Activated T-cell treated with anti-CD3 and anti-CD28 coated beads, Interleukin-2, amount 50 U/mL, for 4 hours (primary cell): ENCODE measurements at places on chromosomes 13 and 19.
A peak's percentile ranks its signal among the peaks of the same experiment; 100 is the strongest.

GRCh38 chr13:49030213-49030612 lies 54.5 kb downstream of the FNDC3A start:
- no peak for DNase-seq

DNA sequence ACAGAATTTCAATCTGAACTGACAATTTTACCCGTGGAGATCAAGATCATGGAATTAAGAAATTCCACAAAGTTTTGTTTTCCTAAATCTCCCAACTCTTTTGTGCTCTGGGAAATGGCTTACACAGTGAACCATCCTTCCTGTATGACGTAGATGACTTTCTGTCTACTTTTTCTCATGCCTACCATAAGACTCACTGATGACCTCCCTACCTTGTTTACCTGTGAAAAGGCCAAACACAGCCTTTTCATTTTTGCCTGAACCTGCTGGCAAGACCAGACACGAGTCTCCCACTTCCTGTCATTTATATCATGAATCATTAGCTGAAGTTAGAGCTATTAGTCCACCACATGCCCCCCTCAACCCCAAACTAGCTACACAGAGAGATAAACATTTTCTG lies 4.6 kb upstream of the KBTBD6 start:
- DNase-seq, result no peak

DNA sequence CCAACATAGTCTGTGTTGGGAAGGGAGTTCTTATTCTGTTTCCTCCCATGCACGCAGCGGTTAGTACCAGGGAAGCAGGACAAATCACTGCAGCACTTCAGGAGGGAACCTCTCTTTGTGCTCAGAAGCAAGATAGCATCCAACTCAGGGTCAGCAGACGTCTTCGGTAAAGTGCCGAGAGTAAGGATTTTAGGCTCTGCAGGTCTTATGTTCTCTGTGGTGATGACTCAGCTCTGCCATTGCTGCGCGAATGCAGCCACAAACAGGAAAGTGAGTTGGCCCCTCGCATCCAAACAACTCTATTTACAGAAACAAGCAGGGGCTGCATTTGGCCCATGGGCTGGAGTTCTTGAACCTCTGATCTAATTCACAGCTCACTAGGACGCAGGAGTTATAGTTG lies 122.1 kb upstream of the SPATA13 start:
- DNase-seq, result no peak

DNA sequence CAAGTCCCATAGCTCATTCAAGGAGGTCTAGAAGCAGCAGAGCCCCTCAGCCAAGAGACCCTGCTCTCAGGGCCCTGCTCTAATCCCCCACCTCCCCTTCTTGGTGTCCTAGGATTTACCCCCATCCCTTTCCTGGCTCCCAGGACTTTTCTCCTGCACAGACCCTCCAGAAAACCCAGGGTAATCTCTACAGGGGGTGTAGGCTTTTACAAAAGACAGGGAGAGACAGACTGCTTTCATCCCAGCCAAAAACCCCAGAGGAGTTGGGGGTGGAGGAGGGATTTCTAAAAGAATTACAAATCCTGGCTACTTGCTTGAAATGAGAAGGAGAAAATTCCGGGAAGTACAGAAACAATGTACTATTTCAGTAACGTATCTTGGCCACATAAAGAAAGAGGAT lies 133.3 kb downstream of the TNFSF13B start:
- no peak for DNase-seq

GRCh38 chr13:91123456-91124127 lies 223.9 kb upstream of the MIR17HG start:
- no peak for DNase-seq

- no peak for DNase-seq
Observed at GRCh38 chr19:18596752-18597157, 8.2 kb downstream of the REX1BD start.

- no peak for DNase-seq
Observed at GRCh38 chr19:55172741-55173140, 6.3 kb upstream of the DNAAF3 start.

GRCh38 chr19:10431943-10432735 lies 11.8 kb downstream of the PDE4A start:
- DNase-seq, result peak; percentile 58

GRCh38 chr13:29319451-29319850 lies 276.0 kb downstream of the SLC7A1 start:
- no peak for DNase-seq

GRCh38 chr13:113854238-113855011 lies 9.5 kb downstream of the GAS6 start:
- no peak for DNase-seq

- no peak for DNase-seq
Observed at GRCh38 chr19:42563352-42564210, 31.1 kb downstream of the CEACAM8 start.

DNA sequence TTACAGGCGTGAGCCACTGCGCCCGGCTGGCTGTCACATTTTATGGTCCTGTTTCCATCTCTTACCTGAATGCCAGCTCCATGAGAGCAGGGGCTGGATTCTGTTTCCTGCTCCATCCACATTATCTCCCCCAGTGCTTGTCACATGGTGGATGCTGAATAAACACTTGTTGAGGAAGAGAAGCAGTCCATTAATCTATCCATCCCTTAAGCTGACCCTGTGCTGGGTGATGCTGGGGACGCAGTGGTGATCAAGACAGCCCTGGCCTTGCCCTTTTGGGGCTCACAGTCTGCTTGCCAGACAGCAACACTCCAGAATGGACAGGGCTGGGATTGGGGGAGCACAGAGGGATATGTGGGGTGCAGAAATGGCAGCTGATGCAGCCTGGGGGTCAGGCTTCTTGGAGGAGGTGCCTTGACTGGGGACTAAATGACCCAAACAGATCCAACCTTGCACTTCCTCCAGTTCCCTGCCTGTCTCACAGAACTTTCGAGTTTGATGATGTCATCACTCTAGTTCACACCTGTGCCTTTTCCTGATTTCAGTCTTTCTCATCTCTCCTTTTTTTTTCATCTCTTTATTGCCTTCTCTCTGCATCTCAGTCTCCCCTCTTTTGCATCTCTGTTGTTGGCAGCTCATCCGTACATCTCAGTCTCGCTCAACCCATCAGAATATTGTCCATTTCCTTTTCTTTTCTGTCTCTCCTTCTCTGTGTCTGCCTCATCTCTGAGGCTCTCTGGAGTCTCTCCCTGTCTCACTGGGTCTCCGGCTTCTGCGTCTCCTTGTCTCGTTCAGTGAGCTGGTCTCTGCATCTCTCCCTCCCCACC lies 4.6 kb downstream of the IRF2BP1 start:
- no peak for DNase-seq

- DNase-seq, result no peak
Observed at GRCh38 chr19:28612275-28612769, 600.6 kb downstream of the UQCRFS1 start.

DNA sequence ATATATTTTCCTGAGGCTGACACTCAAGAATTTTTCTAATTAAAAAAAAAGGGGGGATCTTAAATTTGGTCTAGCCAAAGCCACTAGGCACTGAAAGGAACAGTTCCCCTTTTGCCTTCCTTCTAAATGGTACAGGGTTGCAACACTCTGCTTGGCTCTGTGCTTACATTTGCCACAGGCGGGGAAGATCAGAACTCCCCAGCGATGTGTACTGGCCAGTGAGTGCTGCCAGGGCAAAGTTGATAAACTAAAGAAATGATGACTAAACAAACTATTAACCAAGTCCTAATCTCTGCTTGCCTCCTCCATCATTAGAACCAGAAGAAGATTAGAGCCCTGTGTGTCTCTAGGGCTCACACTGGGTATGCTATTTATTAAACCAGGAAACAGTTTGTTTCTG lies 75.3 kb upstream of the SCEL start:
- DNase-seq, result no peak

- no peak for DNase-seq
Observed at GRCh38 chr13:52158629-52159158, 703 bp downstream of the NEK3 start.

DNA sequence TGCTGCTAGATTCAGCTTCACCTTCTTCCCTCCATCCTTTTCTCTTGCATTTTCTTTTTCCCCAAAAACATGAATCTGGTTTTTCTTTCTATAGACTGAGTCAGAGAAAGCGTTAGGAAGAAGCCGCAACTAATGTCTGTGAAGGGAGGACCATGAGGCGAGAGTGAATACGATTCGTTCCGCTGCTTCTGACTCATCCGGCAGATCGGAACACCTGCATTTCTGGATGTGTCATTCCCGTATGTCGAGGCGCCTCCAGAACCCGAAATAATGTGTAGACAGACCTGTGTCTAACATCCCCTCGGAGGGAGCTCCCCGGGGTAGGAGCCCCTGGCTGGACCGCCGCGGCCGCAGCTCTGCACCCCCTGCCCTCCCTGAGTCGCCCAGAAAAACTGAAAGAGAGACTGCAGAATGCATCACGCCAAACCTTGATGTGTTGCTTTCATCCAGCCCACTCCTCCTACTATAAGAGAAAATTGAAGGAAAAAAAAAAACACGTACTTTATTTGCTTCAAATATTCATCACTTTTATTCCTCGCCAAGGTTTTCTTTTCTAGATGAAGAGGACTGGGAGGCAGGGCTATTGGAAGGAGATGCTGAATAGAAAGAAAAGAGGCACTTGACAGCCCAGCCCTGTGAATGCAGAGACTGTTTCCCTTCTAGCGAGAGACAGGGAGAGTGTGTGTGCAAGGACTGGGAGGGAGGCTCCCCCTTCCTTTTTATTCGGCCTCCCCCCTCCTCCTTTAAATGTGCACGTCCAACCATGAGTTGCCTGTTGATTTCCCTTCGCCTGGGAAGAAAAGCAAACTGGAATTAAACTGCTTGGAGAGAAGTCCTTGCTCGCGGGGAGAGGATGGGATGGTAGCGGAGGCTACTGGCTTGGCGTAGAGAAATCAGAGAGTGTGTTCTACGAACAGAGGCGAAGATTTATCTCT lies 616 bp upstream of the PCDH17 start:
- no peak for DNase-seq

DNA sequence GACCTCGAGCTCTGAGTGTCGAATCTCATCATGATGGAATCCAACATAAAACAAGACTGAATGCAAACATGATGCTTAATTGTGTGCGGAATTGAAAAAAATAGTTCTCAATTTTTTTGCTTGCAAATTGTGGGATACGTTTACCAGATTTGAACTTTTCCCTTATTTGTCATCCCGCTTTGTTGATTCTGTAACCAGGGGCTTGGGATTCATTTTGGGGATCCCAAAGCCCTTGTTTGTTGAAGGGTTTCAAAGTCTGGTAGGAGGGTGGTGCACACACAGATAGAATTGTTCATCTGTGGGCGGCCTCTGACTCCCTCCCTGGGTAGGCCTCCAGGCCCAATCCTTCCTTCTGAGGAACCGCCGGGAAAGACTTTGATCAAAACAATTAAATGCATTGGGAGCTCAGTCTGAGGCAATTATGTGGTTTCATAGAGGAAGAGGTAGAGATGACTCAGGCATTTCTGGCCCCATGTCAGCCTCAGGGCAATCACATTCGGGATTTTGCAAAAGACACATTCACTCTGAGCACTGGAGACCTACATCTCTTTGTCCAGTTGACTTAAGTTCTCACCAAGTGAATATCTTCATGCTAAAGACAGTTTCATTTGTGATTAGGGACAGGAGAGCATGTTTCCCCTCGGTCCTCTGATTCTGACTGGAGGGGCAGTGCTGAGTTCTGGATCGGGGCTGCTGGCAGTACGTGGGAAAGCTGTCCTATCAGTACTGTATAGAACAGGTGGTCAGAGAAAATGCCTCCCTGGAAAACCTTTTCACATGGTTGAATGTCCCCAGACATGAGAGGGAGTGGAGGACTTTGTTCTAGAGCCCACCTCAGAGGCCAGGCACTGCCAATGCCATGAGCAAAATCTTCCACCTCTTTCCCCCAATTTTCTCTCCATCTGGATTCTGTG lies 27.8 kb upstream of the IGFL4 start:
- no peak for DNase-seq

- no peak for DNase-seq
Observed at GRCh38 chr13:99990126-99990977, 8.8 kb downstream of the ZIC2 start.

GRCh38 chr13:27281420-27281819 lies 10.8 kb downstream of the RASL11A start:
- no peak for DNase-seq
